ENCODE measurements at places on chromosomes 7 and 10.

GRCh38 chr7:133845005-133845404 is 282.1 kb upstream of the LRGUK start:
- no peak for DNase-seq

DNA sequence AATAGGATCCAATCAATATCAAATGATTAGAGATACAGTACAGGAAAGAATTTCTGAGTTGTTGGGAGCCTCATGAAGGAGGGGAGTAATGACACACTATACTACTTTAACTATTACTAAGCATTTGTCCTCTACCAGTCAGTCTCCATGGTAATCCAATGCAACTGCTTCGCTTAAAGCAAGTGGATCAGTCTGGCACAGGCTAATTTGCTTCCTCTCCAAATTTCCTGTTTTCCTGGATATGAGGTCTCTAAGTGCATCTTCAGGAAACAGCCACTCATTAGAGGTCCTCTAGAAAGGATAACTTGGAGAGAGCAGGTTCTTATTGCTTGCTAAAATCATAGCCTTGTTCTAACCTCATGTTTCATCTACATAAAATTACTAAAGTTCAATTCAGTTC is 8.4 kb upstream of the SEPTIN7 start:
- no peak for DNase-seq

DNA sequence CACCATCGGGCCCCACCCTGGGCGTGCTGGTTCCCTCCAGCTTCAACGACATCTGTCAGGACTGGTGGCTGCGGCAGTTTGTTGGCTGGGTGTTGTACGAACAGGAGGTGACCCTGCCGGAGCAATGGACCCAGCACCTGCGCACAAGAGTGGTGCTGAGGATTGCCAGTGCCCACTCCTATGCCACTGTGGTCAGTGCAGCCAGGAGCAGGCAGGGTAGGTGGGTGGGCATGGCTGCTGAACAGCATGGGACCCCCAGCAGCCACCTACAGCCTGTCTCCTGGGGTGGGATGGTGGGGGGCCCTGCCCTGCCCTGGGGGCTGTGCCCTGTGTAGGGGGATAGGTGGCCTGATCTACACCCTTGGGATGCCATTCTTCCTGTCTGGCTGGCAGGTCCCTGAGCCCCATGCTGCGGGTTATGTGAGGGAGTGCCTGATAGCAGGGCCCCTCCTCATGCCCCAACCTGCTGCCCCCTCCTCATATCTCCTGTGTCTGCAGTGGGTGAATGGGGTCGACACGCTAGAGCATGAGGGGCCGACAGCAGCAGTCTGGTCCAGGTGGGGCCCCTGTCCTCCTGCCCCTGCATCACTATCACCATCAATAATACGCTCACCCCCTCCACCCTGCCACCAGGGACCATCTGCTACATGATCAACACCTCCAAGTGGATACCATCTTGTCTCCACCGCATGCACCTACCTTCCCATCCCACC is 56.9 kb downstream of the ZNF727 start:
- no peak for DNase-seq

- no peak for DNase-seq
Measured at GRCh38 chr10:16001581-16001980, 141.3 kb upstream of the MINDY3 start.

DNA sequence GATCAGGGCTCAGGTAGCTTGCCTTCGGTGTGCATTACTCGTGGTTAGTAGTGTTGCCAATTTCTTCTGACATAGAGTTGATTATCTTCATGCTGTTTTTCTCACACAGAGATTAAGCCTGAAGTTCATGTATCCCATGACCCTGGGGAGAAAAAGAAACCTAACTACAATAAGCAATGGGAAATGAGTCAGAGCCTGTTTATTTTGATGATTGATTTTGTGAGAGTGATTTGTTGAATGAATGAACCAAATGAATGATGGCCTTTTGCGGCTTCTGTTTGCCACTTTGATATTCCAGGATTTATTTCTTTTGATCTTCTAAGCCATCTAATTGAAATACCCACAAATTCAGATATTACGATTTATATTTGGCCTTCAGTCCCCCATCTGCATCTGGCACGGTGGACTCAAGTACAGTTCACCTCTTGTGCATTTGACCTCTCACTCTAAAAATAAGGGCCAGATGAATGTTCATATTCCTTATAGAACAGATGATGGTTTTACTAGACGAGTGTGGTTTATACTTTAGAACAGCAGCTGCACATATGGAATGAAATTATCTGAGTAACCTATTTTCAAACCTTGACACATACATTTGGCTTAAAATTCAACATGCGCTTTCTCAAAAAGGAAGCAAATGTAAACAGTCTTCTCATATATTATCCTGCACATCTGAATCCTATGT is 110.7 kb downstream of the PLCE1 start:
- no peak for DNase-seq

DNA sequence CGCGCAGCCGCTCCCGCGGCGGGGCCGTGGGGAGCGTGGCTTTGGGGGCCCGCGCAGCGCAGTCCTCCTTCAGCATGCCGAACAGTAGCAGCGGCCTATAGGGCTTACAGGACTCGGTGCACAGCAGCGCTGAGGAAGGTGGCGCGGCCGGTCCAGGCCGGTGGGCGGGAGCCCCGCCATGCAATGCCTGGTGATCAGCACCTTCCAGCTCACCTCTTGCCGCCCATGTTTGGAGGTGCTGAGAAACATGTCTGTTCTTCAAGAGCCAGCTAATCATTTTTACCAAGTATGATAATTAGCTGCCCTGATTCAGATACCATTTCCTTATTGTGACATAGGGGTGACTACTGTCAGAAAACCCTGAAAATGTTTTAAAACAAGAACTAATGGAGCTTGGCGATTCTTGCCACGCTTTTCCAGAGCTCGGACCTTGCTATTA is 33.5 kb upstream of the SFTPD start:
- DNase-seq, result no peak

GRCh38 chr7:155483868-155484325 is 26.0 kb downstream of the EN2 start:
- DNase-seq, result no peak

DNA sequence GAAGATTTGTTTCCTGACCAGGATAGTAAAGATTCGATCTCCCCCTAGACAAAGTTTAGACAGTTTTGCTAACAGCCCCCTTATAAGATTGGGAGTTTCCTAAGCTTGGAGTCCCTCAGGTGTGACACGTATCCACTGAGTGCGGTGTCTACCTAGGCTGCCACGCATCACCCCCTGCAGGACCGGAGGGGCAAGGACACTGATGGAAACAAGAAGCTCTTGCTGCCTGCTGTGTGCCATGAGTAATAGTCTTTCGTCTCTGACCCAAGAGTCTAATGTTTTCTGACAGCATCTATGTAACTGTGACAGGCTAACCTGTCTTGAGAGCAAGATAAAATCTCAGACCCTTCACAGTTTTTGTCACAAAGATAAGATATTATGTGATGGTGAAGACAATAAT is 173.5 kb downstream of the SEMA3E start:
- no peak for DNase-seq

DNA sequence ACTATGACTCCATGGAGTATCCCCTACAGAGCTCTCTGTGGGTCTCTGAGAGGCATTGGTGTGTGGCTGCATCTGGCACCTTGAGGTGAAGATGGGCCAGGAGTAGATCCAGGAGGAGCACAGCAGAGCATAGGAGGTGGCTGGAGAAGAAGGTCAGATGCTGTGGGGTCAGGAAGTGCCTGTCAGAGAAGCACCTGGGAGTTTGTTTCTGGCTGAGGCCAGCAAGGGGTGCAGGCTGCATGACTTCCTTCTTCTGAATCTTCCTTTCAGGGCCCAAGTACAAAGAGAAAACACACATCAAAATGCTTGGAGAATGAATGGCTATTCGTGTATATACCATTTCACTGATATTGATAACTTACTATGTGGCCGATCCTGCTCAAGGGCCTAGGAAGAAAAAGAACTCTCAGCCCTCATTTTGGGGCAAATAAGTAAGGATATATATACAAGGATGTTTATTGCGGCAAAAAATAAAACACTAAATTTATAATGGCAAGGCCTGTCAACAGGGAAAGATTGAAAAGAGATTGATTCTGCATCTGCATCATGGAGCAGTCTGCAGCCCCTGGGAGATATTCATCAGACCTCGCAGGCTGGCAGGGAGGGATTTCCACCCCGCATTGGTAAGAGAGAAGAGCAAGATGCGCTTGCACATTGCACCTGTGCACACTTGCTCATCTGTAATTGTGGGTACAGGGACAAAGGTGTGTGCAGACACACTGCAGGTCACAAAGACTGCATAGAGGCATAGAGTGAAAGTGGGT is 39.2 kb downstream of the PTPRE start:
- DNase-seq, result no peak

DNA sequence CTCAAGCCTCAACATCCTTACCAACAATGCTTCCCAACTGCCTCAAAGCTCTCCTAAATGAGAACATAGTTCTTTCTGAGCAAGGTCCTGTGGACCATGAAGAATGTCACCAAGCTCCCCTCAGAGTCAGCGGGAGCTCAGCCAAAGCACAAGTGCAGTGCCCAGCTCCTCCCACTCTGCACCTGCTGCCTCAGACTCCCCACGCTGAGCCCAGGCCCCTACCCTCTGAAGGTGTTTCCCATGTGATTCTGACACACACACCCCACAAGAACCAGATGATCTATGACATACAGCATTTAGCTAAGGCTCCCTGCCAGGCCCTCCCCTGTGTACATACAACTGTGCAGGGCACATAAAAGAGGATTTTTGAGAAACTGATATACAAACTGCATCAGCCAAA is 19.2 kb downstream of the ERCC6 start:
- DNase-seq, result no peak

GRCh38 chr7:2621061-2621828 is 10.5 kb upstream of the TTYH3 start:
- DNase-seq, result peak; percentile 75

- DNase-seq, result no peak
Measured at GRCh38 chr10:106360870-106361269, 803.6 kb downstream of the SORCS1 start.

DNA sequence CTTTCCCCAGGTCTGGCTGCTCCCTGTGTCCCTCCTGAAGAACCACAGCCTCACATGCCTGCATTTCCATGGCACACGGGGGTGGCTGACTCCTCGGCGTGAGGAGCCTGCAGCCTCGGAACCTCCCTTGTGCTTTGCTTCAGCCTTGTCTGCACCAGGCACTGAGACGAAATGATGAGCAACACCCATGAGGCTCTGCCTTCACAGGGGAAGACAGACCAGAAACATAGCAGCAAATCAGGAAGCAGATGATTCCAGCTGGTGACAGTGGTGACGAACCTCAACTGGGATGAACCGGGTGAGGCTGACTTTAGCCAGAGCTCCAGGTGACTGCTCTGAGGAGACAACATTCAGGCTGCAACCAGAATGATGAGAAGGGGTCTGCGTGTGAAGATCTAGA is 84.5 kb upstream of the SMNDC1 start:
- DNase-seq, result no peak

GRCh38 chr7:41730161-41730560 is 27.3 kb upstream of the INHBA start:
- no peak for DNase-seq

DNA sequence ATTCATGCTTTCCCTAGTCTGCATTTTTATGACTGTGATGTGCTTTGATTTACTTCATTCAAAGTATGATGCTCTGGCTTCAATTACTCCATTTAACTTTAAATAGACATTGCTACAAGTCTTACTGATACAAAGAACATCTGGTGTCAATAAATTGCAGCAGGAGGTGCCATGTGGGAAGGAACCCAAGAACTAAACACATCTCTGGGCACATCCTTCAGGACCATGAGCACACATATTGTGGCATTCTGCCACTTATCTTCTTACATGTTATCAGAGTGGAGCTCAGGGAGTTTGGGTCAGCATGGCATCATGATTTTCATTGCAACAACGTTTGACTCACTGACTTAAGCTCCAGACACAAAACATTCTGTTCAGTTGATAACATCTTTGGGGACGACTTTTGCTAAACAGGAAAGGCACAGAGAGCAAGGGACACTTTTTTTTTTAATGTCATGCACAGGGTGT is 227.0 kb downstream of the DKK1 start:
- DNase-seq, result no peak

DNA sequence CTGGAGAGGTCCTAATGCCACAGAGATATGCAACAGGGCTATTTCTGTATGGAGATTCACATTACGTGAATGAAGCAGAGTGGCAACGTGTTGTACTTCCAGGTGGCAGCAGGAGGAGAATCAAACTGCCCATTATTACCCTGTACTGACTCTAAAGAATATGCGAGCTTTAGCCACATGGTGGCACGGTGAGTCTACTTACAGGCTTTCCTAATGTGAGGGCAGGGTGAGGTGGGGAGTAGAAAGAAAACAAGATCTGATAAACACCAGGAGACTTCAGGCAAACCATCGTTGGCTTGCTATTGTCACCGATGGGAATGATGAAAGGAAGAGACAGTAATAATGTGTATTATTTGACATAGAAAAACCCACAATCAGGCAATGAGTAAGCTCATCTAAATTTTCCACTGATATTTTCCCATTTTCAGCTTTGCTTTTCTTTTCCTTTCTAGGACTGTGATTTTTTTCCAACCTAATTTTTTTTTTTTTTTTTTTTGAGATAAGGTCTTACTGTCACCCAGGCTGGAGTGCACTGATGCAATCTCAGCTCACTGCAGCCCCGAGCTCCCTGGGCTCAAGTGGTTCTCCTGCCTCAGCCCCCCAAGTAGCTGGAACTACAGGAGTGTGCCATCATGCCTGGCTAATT is 164.3 kb downstream of the BTAF1 start:
- peak; percentile 71 for DNase-seq

DNA sequence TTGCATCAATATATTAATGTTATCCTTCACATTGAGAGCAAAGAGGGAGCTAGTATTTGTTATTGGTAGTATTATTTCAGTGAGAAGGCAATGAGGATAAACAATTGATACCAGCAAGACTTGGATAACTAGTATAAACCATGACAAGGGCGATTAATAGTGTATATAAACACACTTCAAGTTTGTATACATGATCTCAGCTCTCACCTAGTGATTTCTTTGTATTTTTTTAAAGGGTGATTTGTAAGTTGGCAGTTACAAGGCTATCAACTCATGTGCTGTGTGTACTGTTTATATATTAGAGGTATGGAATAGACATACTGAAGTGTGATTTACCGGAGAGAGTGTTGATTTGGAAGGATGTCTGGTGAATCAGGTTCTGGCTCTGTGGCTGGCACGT is 88.0 kb downstream of the SNX10 start:
- DNase-seq, result no peak

DNA sequence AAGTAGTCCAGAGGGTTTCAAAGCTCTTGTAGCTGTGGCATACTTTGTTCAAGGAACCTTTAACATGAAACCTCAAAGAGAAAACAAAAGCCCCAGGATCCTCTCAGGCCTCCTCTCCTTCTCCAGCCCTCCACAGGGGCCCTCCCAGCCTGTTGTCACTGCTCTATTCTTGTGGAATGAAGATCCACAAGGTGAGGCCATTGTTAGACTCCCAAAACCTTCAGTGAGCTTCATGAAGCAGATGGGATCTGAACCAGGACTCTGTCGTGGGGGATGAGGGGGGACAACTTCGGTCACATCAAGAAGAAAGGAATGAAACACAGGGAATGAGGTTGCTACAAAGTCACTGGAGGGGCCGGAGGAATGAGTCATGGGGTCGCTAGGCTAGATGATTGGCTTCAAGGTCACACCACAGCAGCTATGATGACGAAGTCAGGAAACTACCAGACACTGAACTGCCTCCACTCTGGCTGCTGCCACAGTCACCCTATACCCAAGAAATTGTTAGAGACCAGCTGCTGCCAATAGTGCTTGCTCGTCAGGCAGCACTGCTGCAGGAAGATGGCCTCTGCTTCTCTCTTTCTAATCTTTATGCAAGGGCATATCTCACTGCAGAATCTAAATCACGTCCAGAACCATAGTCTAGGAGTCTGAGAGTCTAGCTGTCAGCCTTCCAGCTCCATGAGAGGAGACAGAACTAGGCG is 208.8 kb downstream of the HIBADH start:
- DNase-seq, result no peak
